ENCODE measurements at places on chromosomes 7 and 10. TPM values are rescaled to one million over a fixed set of nuclear protein-coding genes. Genes with fewer than 3 reads are reported as not detected.
A peak's percentile ranks its signal among the peaks of the same experiment; 100 is the strongest.

The CALHM3 gene
- not detected for total RNA-seq

The CFAP58 gene
- total RNA-seq = 0.45 TPM

DNA sequence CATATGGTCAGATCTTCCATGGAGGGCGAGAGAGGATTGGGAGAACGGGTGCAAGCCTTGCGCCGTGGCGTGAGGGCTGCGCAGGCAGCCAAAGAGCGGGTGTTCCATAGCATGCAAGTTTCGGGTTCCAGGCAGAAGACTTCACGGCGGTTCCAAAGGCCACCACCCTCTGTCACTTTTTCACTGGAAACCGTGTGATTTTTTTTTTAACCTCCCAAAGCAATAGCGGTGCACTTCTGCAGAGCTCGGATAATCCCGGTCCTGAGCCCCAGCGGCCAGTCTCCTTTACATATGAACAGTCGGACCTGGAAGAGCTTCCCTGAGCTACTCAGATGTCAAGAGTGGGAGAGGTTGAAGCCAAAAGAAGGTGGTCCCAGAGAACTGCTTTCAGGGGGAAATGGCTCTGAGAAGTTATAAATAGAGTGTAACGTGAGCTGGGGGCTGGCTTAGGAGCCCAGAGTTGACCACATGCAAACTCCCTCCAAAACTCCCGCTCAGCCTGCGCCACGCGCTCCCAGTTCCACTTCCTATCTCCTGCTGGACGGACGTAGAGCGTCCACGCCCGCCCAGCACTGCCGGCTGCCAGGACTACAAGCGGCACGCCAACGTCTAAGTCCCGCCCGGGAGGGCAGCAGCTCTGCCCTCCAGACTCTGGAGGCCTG is at the start of gene MEOX2:
TSS of gene MEOX2 (minus strand) at position 389 of the 662 bp plus-strand sequence. CDS start at position 108, 281 bp downstream.
- DNase-seq = no peak

The FAS gene
- total RNA-seq = 3.1 TPM

DNA sequence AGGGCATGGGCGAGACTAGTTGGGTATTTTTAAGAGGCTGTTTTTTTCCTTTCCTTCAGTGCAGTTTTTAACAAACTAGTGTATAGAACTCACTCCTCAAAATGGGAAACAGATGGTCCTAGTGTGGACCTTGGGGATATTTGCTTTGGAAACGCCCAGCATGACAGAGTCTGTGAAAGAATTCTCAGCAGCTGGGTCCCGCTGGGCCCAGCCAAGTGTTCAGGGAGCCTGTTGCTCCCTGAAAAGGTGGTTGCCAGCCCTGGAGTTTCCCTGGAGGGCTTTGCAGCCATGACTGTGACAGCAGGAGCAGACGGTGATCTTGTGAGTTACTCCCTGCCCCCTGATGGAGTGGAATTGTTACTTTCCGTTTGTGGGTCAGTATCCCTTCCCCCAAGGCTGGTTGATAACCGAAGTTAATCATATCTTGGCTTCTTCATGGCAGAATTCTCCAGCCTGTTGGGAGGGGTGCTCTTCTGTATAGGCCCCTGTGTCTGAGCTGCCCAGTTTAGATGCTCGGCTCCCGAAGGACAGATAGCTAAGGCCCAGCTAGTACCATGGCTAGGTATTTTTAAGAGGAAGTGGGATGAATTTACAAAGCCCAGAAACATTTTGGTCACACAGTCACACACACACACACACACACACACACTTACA is 278.6 kb upstream of the HABP2 start:
- no peak for DNase-seq

GRCh38 chr10:78623578-78624215 is 445.1 kb upstream of the ZMIZ1 start:
- DNase-seq = no peak

DNA sequence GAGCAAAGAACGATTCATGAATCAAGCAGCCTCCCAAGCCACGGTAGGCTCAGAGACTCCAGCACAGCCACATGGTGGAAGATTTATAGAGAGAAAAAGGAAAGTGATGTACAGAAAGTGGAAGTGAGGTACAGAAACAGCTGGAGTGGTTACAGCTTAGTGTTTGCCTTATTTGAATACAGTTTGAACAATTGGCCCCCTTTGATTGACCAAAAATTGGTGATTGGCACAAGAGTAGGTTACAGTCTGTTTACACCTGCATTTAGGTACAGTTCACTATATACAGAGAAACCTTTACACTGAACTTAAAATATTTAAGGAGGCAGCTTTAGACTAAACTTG is 136.4 kb upstream of the ASAH2 start:
- no peak for DNase-seq

- DNase-seq = no peak
Measured at GRCh38 chr7:150520145-150520544, 5.5 kb downstream of the GIMAP7 start.

The ZMIZ2 gene
- 24.6 TPM for total RNA-seq

GRCh38 chr7:99393355-99394187 is 14.8 kb downstream of the PDAP1 start:
- DNase-seq = peak; percentile 61

DNA sequence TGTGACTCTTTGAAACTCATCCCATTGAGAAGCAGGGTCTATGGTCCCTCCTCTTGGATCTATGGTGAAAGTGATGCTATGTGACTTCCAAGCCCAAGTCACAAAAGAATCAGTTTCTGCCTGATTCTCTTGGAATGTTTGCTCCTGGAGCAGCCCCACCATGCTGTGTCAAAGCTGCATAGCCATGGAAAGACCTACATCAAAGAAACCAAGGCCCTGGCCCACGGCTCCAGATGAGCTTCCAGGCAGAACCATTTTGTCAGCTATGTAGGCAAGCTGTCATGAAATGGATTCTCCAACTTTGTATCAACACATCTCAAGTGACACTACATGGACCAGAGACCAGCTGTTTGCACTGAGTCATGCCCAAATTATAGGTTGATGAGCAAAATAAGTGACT is 77.0 kb downstream of the AASS start:
- DNase-seq = no peak

DNA sequence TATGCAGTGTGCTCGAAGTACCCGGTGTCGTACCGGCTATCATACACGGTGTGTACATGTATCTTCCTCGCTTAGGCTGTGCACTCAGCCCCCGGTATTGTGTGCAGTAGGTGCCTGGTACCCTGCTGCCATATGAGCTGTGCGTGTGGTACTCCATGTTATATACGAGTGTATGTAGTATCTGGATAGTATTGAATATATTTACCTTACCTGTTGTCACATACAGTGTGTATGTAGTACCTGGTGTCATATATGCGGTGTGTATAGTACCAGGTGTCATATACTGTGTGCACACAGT is 1.2 kb downstream of the ZMYND11 start:
- no peak for DNase-seq

- no peak for DNase-seq
Measured at GRCh38 chr10:108905821-108906220, 1017.5 kb downstream of the XPNPEP1 start.

GRCh38 chr7:159253657-159254056 is 109.0 kb upstream of the VIPR2 start:
- DNase-seq = no peak

GRCh38 chr10:112471878-112472487 is 25.0 kb downstream of the VTI1A start:
- DNase-seq = peak; percentile 61

The KNDC1 gene
- total RNA-seq = 3.1 TPM

The SLC25A40 gene
- total RNA-seq = 30.3 TPM

The ZNF425 gene
- 3.5 TPM for total RNA-seq

DNA sequence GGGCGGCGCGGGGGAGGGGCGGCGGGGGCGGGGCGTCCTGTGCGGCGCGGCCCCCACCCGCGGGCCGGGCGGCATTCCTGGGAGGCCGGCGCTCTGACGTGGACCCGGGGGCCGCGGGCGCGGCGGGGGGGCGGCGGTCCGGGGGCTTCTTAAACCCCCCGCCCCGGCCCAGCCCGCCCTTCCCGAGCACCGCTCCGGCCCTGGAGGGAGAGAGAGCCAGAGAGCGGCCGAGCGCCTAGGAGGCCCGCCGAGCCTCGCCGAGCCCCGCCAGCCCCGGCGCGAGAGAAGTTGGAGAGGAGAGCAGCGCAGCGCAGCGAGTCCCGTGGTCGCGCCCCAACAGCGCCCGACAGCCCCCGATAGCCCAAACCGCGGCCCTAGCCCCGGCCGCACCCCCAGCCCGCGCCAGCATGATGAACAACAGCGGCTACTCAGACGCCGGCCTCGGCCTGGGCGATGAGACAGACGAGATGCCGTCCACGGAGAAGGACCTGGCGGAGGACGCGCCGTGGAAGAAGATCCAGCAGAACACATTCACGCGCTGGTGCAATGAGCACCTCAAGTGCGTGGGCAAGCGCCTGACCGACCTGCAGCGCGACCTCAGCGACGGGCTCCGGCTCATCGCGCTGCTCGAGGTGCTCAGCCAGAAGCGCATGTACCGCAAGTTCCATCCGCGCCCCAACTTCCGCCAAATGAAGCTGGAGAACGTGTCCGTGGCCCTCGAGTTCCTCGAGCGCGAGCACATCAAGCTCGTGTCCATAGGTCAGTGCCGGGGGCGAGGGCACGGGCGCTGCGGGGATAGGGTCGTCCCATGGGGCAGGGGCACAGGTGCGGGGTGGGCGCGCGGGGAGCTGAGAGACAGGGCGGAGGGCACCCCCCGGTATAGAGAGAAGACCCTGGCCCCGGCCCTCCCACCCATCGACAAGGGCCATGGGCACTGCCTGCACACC is at the start of gene FLNC:
TSS of gene FLNC (plus strand) at position 176 of the 947 bp plus-strand sequence. CDS start at position 408, 232 bp downstream.
- no peak for DNase-seq

All from cerebellum (tissue), 4 donors.